ENCODE measurements at places on chromosomes 12 and 14.
A peak's percentile ranks its signal among the peaks of the same experiment; 100 is the strongest.

GRCh38 chr14:85198001-85198400 is 331.9 kb upstream of the FLRT2 start:
- no peak for DNase-seq
- H3K27me3 ChIP-seq = no peaks in the 10 kb centered on the region
- H3K27ac ChIP-seq = no peak overlapping the region
- no peak overlapping the region for H3K4me3 ChIP-seq
- H3K36me3 ChIP-seq = no peaks in the 10 kb centered on the region

DNA sequence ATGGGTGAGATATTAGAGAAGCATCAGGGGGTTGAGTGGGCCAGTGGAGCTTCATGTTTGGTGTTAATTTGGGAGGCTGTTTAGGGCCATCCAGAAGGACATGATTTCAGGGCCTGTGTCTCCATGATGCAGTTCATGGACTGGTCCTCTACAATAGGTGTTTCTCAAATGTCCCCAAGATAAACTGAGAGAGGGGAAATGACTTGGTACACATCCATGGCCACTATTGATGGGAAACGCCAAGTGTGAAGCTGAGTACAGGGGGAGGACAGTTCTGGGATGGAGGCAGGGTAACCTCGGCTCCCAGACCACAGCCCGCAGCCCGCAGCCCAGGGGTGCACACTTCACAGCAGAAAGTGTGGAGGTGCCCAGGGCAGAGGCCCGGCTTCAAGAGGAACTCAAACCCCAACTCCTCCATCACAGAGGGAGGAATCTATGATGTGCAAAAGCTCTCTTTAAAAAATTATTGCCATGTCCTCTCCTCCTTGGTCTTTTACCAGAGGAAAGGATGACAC is 33.3 kb downstream of the CACNA2D4 start:
- DNase-seq = no peak
- peaks cover 26% of the 10 kb centered on the region for H3K27me3 ChIP-seq
- no peaks in the 10 kb centered on the region for H3K36me3 ChIP-seq

- H3K27ac ChIP-seq = no peak overlapping the region
- H3K27me3 ChIP-seq = no peaks in the 10 kb centered on the region
- H3K4me1 ChIP-seq = no peaks in the 10 kb centered on the region
- no peak overlapping the region for H3K4me3 ChIP-seq
- no peak for DNase-seq
Measured at GRCh38 chr12:115088328-115088994, 404.5 kb upstream of the TBX3 start.

GRCh38 chr14:41986083-41986645 is 379.5 kb downstream of the LRFN5 start:
- no peaks in the 10 kb centered on the region for H3K27me3 ChIP-seq
- H3K36me3 ChIP-seq = no peaks in the 10 kb centered on the region
- no peaks in the 10 kb centered on the region for H3K4me1 ChIP-seq
- H3K4me3 ChIP-seq = no peak overlapping the region

- DNase-seq = no peak
- H3K4me1 ChIP-seq = peaks cover 10% of the 10 kb centered on the region
- H3K36me3 ChIP-seq = peaks cover 52% of the 10 kb centered on the region
- H3K27ac ChIP-seq = peak overlapping the region; percentile 30
- H3K4me3 ChIP-seq = no peak overlapping the region
Measured at GRCh38 chr12:57732726-57733593, 5.6 kb downstream of the AGAP2 start.

DNA sequence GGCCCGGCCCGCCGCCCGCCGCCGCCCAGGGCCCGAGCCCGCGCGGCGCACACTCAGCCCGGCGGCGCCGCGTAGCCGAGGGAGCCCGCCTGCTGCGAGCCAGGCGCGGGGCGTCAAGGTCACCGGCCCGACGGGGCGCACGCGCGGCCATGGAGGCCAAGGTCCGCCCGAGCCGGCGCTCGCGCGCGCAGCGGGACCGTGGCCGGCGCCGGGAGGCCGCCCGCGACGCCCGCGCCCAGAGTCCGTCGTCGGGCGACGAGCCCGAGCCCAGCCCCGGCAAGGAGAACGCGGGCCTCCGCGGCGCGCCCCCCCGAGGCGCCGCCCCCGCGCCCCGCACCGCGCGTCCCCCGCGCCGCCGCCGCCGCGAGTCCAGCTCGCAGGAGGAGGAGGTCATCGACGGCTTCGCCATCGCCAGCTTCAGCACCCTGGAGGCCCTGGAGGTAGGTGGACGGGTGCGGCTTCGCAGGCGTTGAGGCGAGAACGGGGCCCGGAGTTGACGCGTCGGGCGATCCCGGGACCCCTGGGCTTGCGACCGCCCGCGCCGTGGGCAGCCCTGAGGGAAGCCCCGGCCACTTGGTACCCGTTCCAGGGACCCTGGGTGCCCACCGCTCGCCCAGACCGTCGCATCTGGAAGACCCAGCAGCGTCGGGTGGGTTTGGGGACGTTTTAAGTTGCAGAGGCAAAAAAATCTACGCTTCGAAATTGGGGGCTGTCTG is 629 bp downstream of the FBRSL1 start:
- no peaks in the 10 kb centered on the region for H3K27me3 ChIP-seq
- DNase-seq = peak; percentile 33
- no peaks in the 10 kb centered on the region for H3K36me3 ChIP-seq

- peak overlapping the region; percentile 44 for H3K27ac ChIP-seq
- no peak for DNase-seq
- no peaks in the 10 kb centered on the region for H3K36me3 ChIP-seq
- H3K4me3 ChIP-seq = no peak overlapping the region
- H3K27me3 ChIP-seq = peaks cover 1% of the 10 kb centered on the region
Measured at GRCh38 chr12:53101931-53102781, 1.1 kb upstream of the SOAT2 start.

- no peak overlapping the region for H3K4me3 ChIP-seq
- peaks cover 1% of the 10 kb centered on the region for H3K27me3 ChIP-seq
- no peaks in the 10 kb centered on the region for H3K36me3 ChIP-seq
- no peaks in the 10 kb centered on the region for H3K4me1 ChIP-seq
Measured at GRCh38 chr14:76666746-76667145, 94.5 kb upstream of the VASH1 start.

- no peaks in the 10 kb centered on the region for H3K36me3 ChIP-seq
- DNase-seq = no peak
- no peak overlapping the region for H3K27ac ChIP-seq
Measured at GRCh38 chr14:32313844-32314376, 15.2 kb upstream of the AKAP6 start.

DNA sequence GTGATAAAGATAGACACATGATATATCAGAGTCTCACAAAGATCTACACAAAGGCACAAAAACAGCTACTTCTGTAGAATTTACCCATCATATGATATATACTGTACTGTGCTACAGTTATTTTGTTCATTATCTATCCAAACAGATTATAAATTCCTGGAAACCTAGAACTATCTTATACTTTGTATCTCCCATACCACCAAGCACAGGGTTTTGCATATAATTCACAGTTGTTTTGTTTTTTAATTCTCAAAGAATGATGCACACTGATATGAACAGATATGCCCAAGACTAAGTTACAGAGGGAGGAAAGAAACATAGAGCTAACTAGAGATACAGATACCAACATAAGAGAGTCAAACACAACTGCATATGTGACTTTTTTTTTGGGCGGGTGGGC is 3.4 kb downstream of the PRKAG1 start:
- peaks cover 35% of the 10 kb centered on the region for H3K36me3 ChIP-seq
- H3K4me3 ChIP-seq = no peak overlapping the region
- H3K27me3 ChIP-seq = no peaks in the 10 kb centered on the region
- no peak for DNase-seq
- H3K4me1 ChIP-seq = peaks cover 40% of the 10 kb centered on the region

- peaks cover 35% of the 10 kb centered on the region for H3K4me1 ChIP-seq
- H3K4me3 ChIP-seq = peak overlapping the region; percentile 85
- peaks cover 14% of the 10 kb centered on the region for H3K36me3 ChIP-seq
- peak; percentile 28 for DNase-seq
- no peaks in the 10 kb centered on the region for H3K27me3 ChIP-seq
Measured at GRCh38 chr12:67647181-67647798, 1.3 kb upstream of the DYRK2 start.

- H3K4me1 ChIP-seq = peaks cover 7% of the 10 kb centered on the region
- H3K27ac ChIP-seq = no peak overlapping the region
- no peak overlapping the region for H3K4me3 ChIP-seq
- DNase-seq = no peak
Measured at GRCh38 chr14:76775695-76776427, 14.6 kb downstream of the VASH1 start.

GRCh38 chr12:12265571-12266388 is 1.1 kb downstream of the LRP6 start:
- peak overlapping the region; percentile 83 for H3K4me3 ChIP-seq
- H3K27me3 ChIP-seq = peaks cover 24% of the 10 kb centered on the region
- H3K27ac ChIP-seq = peak overlapping the region; percentile 8
- no peaks in the 10 kb centered on the region for H3K36me3 ChIP-seq
- H3K4me1 ChIP-seq = peaks cover 13% of the 10 kb centered on the region
- DNase-seq = no peak

GRCh38 chr14:22865424-22866405 is 5.8 kb upstream of the LRP10 start:
- peak; percentile 55 for DNase-seq
- H3K27me3 ChIP-seq = peaks cover 3% of the 10 kb centered on the region
- no peaks in the 10 kb centered on the region for H3K36me3 ChIP-seq
- no peak overlapping the region for H3K27ac ChIP-seq

All from activated CD4-positive, alpha-beta memory T cell treated with anti-CD3 and anti-CD28 coated beads for 36 hours (primary cell).